ENCODE measurements at places on chromosomes 13 and 19.

DNA sequence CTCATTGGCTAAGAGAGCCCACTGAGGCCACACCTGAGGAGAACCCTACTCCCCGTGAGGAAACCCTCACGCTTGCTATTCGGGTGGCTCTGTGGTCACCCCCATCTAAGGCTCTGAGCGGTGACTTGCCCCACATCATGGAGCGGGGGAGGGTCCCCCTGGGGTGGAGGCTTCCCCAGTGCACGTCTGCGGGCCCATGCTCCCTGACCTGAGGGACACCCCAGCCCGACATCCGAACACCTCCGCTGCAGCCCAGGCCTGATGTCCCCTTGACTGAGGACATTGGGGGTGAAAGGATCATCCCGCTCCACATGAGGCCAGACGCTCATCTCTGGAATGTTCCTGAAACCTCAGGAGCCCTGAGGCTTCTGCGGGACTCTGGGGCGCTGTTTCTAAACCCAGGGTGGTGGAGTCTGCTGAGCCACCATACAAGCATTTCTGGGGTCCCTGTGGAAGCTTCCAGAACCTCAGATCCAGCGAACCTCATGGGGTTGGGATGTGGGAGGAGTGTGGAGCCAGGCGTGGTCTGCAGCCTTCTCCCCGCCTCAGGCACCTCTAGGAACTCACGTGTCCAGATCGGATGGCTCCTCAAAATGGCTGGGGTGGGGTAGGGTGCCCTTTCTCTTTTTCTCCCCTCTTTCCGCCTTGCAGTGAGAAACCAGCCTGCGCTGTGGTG is 19.9 kb downstream of the TMED1 start:
- no peak overlapping the region for H3K27ac ChIP-seq
- H3K27me3 ChIP-seq, result no peaks in the 10 kb centered on the region
- H3K4me1 ChIP-seq, result no peaks in the 10 kb centered on the region
- DNase-seq, result no peak
- H3K4me3 ChIP-seq, result no peak overlapping the region

DNA sequence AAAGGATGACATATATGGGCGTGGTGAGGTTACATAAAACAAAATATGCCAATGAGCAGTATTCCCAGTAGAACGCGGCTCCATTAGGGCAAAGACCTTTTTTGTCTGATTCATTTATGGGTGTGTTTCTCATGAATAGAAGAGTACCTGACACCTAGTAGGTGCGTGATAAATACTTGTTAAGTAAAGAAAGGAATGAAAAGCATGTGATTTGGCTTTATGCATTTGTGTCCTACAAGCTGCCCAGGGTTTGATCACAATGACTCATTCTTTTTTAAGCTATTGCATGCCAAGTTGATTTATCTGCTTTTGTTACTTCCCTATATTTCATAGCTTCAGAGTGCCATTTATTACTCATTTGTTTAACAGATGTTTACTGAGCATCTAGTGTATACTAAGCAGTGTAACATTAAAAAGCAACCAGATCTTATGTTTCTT is 19.1 kb upstream of the KCTD4 start:
- no peaks in the 10 kb centered on the region for H3K27me3 ChIP-seq
- no peak overlapping the region for H3K27ac ChIP-seq
- peaks cover 7% of the 10 kb centered on the region for H3K4me1 ChIP-seq

DNA sequence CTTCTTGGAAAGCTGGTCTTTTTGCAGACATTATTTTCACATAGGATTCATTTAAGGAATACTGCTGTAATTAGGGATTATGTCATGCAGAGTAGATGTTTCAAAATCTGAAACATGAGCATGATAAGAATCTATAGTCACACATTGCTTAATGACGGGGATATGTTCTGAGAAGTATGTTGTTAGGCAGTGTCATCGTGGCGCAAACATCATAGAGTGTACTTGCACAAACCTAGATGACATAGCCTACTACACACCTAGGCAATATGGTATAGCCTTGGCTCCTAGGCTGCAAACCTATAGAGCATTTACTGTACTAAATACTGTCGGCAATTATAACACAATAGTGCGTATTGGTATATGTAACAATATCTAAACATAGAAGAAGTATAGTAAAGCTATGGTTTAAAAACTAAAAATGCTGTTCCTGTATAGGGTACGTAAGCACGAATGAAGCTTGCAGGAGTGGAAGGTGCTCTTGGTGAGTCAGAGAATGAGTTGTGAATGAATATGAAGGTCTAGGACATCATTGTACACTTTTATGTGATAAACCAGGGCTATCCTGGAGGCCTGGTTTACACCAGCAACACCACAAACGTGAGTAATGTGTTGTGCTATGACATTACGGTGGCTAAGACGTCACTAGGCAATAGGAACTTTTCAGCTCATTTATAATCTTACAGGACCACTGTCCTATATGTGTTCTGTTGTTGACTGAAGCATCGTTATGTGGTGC is 283.1 kb downstream of the MTUS2 start:
- H3K36me3 ChIP-seq, result no peaks in the 10 kb centered on the region
- no peak for DNase-seq
- H3K27me3 ChIP-seq, result no peaks in the 10 kb centered on the region
- H3K4me3 ChIP-seq, result no peak overlapping the region

- H3K27me3 ChIP-seq, result no peaks in the 10 kb centered on the region
- H3K4me1 ChIP-seq, result peaks cover 11% of the 10 kb centered on the region
- no peak overlapping the region for H3K27ac ChIP-seq
- H3K36me3 ChIP-seq, result no peaks in the 10 kb centered on the region
These were observed 3.6 kb upstream of the ELANE start for GRCh38 chr19:848386-848921.

DNA sequence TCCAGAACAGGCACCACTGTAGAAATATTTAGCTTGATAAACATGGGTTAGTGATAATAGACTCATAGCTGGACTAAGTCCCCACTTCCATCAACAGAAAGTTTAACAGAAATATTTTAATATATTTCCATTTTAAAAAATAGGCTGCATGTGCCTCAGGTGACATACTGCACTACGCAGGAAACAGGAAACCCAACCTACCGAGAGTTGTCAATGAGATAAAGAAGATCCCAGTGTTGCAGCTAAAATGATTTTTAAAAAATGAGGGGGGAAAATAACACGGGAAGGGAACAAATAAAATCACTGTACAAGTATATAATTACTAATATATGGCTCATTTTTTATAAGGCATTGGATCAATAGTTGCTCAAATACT is 154.8 kb downstream of the TBC1D4 start:
- no peak overlapping the region for H3K4me3 ChIP-seq
- H3K27me3 ChIP-seq, result no peaks in the 10 kb centered on the region
- H3K27ac ChIP-seq, result no peak overlapping the region
- no peak for DNase-seq

All from neuronal stem cell (in vitro differentiated cells).